Caco-2 (cell line): ENCODE measurements at places on chromosomes 16 and 17. TPM values are rescaled to one million over a fixed set of nuclear protein-coding genes. Genes with fewer than 3 reads are reported as not detected.

Gene CORO1A
- 0.95 and 1.2 TPM in 2 replicates for total RNA-seq

Gene OR4D1
- not detected in 2 replicates for total RNA-seq

Gene PYDC1
- not detected in 2 replicates for total RNA-seq

Gene MMP28
- total RNA-seq, result not detected in 2 replicates

Gene MLST8
- total RNA-seq, result 53.1 and 59.7 TPM in 2 replicates

Gene PRSS33
- not detected in 2 replicates for total RNA-seq

Gene ZMYND15
- 2.2 and 3.5 TPM in 2 replicates for total RNA-seq

Gene CORO6
- 2.8 and 2.9 TPM in 2 replicates for total RNA-seq

Gene KRTAP2-3
- 3.7 and 4.9 TPM in 2 replicates for total RNA-seq

Gene MPHOSPH6
- total RNA-seq, result 41.9 and 42.3 TPM in 2 replicates

DNA sequence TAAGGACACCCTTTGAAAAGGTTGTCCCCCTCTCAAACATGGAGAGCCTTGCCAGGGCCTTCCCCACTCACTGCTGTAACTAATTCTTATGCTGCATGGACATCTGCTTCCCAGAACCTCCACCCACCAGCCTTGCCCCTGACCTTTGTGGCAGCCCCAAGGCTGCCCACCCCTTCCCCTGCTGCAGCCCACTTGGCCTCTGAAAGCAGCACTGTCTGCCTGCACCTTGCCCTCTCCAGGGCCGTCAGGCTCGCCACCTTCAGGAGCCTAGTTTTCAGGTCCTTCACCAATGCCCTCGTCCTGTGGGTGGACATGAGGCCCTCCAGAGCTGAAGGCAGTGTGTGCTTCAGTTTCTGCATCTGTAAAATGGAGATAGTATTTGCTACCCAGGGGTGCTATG, 2.7 kb upstream of the CORO1A start:
- no peak overlapping the region for H3K27ac ChIP-seq
- no peaks in the 10 kb centered on the region for H3K27me3 ChIP-seq
- no peaks in the 10 kb centered on the region for H3K36me3 ChIP-seq
- H3K4me1 ChIP-seq, result no peaks in the 10 kb centered on the region
- H3K4me3 ChIP-seq, result no peak overlapping the region

DNA sequence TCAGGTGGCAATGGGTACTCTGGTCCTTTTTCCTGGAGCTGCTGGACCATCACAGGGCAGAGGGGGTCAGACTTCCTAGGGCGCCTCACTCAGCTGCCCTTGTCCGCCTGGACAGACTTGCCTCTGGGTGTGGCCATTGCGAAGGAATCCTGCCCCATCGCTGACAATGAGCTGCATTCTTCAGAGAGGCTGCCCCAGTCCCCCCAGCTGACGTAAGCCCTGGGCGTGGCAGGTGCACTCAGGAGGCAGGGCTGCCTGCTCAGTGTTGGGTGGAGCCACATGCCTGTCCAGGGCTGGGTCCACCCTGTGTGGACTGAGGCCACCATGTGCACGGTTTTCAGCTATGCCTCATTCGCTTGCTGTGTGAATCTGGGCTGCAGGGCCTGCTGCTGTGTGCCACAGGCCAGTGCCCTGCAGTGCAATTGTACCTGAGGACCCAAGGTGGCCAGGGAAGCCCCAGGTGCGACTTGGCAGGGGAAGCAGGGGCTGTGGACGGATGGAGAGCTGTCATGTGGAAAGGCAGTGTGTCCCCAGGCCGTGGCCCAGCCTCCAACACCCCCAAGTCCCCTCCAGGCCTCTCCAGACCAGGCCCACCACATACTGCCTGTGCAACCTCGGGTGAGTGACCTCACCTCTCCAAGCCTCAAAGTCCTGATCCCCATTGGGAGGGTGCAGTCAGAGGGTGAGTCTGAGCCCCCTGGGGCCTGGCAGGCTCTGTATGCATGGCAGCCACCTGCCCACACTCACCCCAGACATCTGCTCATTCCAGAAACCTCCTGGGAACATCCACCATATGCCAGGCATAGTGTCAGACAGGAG, 14.0 kb upstream of the MPRIP start:
- H3K27ac ChIP-seq, result peak overlapping the region; percentile 99
- DNase-seq, result peak; percentile 100
- peak overlapping the region; percentile 24 for H3K4me3 ChIP-seq
- peaks cover 49% of the 10 kb centered on the region for H3K4me1 ChIP-seq
- H3K36me3 ChIP-seq, result no peaks in the 10 kb centered on the region

GRCh38 chr17:77382356-77382911, 241.7 kb downstream of the SEC14L1 start:
- H3K36me3 ChIP-seq, result no peaks in the 10 kb centered on the region
- H3K4me1 ChIP-seq, result peaks cover 53% of the 10 kb centered on the region
- no peaks in the 10 kb centered on the region for H3K27me3 ChIP-seq
- peak; percentile 61 for DNase-seq
- H3K27ac ChIP-seq, result peak overlapping the region; percentile 87
- no peak overlapping the region for H3K4me3 ChIP-seq

- no peak for DNase-seq
- no peaks in the 10 kb centered on the region for H3K36me3 ChIP-seq
- H3K27me3 ChIP-seq, result no peaks in the 10 kb centered on the region
- no peak overlapping the region for H3K4me3 ChIP-seq
- no peaks in the 10 kb centered on the region for H3K4me1 ChIP-seq
- no peak overlapping the region for H3K27ac ChIP-seq
Observed at GRCh38 chr17:8898636-8899035, 31.2 kb upstream of the PIK3R6 start.

DNA sequence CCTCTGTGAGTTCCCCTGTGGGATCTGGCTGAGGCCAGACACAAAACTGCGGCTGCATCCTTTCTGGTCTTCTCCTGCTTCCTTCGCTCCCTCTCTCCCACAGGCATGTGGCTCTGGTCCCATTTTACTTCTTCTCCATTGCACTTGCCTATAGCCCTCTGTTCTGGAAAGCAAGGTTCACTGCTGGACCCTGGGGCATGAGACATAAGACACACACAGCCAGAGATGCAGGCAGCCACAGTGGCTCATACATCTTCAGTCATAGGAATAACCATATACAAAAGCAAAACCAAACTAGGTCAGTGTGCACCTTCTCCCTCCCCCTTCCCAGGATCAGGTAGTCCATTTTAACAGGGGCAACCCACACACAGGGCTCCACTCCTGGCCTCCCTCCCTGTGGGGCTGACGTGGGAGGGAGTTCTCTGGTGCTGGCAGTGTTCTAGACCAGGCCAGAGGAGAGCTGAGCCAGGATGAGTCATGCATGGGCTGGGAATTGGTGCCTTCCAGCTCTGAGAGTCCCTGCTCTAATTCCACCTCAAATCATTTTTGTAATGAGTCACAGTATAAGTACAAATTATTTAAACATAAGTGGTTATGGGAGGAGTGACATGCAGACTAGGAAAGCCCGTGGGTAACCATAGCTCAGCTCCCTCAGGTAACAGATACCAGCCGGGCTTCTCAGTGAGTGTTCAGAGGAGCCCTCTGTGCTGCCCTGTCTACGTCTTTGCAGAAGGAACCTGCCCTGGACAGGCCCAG, 58.0 kb downstream of the ASIC2 start:
- DNase-seq, result no peak

DNA sequence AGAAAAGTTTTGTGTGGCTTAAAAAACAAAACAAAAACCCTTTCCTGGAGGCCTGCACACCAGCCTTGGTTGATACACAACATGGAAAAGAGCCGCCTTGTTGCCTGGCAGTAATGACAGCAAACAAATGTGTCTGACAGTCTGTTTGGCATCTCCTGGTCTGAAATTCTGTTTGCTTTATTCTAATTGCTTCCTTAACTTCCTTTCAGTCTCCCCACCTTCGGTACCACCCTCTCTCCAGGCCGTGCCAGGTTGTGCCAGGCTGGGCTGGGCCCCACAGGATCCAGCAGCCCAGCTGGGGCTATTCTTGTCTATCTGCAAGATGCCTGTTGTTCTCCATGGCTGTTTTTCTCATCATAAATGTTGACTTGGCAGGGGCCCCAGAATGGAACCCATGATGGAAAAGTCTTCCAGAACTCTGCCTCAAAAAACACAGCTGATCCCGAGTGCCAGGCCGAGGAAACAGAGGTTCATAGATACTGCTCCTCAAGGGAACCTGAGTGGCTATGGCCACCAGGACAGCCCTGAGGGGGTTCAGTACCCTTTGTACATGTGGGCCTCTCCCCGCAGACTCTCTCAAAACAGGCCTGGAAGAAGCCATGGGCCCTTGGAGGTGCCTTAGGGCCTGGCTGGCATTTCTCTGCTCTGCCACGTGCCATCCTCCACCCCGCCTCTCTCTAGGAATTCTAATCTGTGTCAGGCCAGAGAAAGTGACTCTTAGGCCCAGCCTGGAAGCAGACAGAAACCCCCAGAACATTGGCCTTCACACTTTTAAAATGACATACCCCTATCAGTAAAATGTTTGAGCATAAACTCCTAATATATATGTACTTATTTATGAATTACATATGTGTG, 50.5 kb downstream of the YPEL2 start:
- H3K4me3 ChIP-seq, result no peak overlapping the region
- DNase-seq, result no peak
- peak overlapping the region; percentile 39 for H3K27ac ChIP-seq

- no peaks in the 10 kb centered on the region for H3K4me1 ChIP-seq
- H3K4me3 ChIP-seq, result no peak overlapping the region
- H3K27me3 ChIP-seq, result no peaks in the 10 kb centered on the region
Observed at GRCh38 chr17:46212634-46213435, 19.6 kb upstream of the KANSL1 start.

- no peak overlapping the region for H3K27ac ChIP-seq
- no peak for DNase-seq
- H3K36me3 ChIP-seq, result no peaks in the 10 kb centered on the region
- no peaks in the 10 kb centered on the region for H3K27me3 ChIP-seq
- H3K4me1 ChIP-seq, result no peaks in the 10 kb centered on the region
Observed at GRCh38 chr17:12390631-12391030, 275.1 kb upstream of the MYOCD start.
